AG20443 (cell line): ENCODE measurements at places on chromosomes 2 and 18.

- DNase-seq: peak; percentile 96
Measured at GRCh38 chr2:23351388-23352141, 33.4 kb upstream of the KLHL29 start.

GRCh38 chr2:148042219-148042618 is 21.3 kb downstream of the MBD5 start:
- DNase-seq: no peak

DNA sequence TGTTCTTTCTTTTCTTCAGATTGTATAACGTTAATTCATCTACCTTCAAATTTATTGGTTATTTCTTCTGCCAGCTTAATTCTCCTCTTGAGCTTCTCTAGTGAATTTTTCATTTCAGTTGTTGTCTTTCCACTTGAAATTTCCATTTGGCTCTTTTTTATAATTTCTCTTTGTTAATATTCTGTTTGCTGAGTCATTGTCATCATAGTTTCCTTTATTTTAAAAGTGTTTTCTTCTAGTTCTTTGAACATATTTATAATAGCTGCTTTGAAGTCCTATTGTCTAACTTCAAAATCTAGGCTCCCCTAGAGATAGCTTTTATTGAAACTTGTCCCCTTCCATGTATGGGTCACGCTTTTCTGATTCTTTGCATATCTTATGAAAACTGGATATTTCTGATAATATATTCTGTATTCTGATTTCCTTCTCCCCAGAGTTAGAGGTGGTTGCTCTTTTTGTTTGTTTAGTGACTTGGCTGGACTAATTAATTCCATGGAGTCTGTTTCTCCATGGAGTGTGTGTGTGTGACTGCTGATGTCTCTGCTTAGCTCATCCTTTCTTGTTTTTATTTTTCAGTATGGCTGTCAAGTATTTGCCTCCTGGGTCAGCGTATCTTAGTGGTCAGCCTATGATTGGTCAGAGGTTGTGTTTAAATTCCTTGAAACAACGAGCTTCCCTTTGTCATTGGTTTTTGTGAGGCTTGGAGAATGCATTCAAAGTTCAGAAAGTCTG is 47.6 kb downstream of the DIS3L2 start:
- no peak for DNase-seq

DNA sequence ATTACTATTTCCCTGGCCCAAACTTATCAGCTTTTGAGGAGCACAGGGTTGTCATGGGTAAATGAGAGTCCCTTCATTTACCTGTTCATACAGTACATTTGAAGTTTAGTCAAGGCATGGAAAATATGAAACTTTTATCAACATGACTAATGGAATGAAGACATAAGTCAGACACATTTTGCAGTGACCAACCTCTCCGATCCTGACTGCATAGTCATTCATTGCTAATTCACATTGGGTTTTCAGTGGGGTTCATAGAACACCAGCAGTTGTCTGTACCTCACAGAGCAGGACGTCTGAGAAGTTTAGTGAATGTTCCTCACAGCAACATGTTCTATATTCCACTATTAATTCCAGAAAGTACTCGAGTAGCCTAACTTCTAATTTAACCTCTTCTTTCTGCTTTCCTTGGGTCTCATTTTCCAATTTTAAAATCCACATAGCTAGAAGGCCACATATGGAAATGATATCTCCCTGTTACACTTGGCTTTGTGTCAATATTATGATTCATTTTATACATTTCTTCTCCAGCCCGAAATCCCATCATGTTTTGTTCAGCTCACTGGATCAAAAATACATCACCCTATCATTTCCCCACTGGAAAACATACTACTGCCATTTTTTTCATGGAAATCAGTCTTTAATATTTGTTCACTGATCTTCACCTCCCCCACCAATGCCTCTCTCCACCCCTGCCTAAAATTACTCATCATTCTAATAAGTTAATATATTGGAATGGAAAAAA is 65.9 kb downstream of the CDH20 start:
- peak; percentile 40 for DNase-seq
